Progenitor cell of endocrine pancreas (in vitro differentiated cells): ENCODE measurements at places on chromosomes 1 and 21.

DNA sequence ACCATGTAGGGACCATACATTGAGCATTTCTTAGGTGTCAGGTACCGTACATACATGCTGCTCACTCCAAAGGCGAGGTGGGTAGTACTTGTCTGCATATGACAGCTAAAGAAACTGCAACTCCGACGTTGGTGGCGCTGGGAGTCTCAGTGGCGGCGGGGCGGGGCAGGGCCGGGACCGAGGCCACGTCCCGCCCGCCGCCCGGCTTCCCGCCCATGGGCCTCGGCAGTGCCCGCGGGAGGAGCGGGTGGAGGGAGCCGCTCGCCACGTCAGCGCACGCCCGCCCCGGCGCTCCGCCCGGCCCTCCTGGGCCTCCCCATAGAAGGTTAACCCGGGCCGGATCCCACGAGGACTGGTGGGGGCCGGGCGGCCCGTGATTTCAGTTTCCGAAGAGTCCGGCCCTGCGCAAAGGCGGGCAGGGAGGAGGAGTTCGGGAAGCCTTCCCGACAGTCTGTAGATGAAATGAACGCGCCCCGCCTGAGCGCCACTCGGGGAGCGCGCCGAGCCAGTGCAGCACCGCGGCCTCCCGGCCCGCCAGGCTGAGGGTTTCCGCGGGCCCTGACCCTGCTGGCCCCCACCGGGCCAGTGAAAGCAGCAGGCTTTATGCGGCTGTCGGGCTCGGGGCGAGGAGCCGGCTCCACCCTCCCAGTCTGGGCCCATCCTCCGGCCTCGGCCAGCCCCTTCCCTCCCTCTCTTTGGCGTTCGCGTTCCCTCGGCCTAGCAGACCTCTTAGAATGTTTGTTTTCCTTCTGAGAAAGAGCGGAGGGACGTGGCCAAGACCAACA, 119.9 kb upstream of the JUN start:
- DNase-seq, result peak; percentile 44

DNA sequence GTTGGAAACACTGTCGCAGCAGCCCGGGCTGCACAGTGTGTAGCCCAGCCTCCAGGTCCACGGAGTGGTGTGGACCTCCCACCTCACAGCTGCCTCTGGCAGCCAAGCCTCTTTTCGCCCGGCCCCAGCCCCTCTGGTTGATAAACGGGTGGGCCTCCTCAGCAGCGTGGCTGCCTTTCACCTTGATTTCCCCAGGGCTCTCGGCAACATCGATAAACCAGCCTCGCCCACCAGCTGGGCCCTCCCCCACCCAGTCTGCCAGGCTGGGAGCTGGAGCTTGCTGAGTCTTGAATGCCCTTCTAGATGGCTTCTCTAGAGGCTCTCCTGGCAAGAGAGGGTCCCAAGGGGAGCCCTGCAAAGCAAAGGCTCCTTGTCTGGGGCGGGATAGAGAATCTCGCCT, 31.0 kb upstream of the LHX4 start:
- no peak for DNase-seq

DNA sequence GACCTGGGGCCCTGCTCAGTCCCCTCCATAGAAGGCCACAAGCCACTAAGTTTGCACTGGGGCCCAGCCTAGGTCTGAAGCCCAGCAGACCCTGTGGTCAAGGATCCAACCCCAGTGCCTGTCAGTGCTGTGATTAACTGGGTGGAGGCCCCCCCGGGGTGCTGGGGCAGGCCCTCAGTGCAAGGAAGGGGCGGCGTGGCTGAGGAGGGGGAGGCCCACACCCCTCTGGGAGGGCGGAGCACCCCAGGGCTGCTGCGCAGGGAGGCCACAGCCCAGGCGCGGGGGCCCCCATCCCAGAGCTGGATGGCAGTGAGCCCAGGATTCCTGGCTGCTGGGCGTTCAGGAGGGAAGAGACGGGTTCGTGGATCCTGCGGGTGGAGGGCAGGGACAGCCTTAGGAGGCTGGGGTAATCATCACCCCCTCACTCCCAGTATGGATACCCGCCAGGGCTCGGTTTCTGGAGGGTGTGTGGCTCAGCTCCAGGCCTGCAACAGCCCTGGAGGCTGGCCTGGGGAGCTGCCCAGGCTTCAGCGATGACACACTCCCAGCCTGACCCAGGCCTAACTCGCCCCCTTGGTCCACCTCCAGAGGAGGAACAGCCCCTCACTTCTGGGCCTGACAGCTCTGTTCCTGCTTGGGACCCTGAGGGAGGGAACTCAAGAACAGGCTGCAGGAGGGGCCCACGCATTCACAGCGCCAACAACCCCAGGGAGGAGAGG, 890 bp downstream of the GJC2 start:
- DNase-seq, result no peak

- DNase-seq, result peak; percentile 81
These were observed 54.1 kb upstream of the SAMD11 start for GRCh38 chr1:869499-870244.

GRCh38 chr1:59436637-59437036, 139.7 kb downstream of the FGGY start:
- DNase-seq, result no peak

DNA sequence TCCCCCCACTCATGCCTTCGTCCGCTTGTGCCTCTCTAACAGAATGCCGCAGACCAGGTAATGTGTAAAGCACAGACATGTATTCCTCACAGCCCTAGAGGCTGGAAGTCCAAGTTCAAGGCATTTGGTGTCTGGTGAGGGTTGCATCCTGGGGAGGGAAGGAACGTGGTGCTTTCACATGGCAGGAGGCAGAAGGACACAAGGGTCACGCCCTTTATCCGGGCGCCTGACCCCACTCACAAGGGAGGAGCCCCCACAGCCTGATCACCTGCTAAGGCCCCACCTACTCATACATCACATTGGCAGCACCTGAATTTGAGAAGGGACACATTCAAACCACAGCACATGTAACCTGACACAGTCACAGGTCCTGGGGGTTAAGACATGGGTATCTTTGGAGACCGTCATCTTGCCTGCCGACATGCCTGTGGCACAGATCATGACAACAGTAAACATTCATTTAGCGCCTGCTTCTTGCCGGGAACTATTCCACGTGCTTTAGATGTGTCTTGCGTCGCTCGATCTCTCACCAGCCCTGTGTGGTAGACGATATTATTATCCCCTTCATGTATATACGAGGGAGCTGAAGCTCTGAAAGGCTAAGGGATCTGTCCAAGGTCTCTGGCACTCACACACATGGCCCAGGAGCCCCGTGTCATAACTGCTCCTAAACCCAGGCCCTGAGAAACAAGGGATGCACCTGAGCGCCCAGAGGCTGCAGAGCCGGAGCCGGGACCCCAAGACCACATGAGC, 235.6 kb downstream of the NPHP4 start:
- DNase-seq, result no peak

GRCh38 chr1:192512426-192513162, 63.0 kb upstream of the RGS1 start:
- DNase-seq, result no peak

- no peak for DNase-seq
These were observed 26.2 kb downstream of the UMODL1 start for GRCh38 chr21:42097274-42097673.

DNA sequence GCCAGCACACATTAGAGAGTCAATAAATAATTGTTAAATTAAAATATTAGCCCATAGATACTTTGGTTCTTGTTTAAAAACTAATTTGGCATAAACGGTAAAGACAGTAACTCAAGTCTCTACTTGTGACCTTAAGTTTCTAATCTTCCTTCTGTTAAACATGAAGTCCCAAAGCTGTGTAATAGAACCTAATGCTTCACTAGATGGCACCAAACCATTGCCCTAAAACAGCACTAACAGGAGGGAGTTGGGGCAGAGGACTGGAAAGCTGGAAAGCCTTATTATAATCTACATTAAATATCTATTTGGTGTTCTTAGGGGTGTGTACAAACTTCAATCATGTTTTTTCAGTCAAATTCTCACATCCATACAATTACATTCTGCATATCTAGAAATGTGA, 176.7 kb downstream of the OLFM3 start:
- DNase-seq, result peak; percentile 12

- no peak for DNase-seq
These were observed 68.9 kb downstream of the CCDC185 start for GRCh38 chr1:223462047-223462630.

DNA sequence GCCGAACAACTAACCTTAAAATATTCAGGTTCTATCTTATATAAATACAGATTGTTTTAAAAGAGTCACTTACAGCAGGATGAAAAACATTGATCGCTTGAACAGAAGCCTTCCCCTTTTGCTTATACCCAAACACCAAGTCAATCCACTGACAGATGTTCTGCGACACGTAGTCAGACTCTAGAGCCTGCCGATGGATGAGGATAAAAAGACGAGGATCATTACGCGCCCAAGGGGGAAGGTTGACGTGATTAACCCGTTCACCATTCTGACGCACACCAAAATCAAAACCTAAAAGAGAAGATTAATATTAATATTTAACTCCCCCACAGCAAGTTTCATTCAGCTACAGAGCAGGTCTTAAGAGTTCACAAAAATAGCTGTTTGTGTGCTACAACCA, 59.4 kb upstream of the GNG4 start:
- no peak for DNase-seq

GRCh38 chr1:104406728-104407127, 657.0 kb downstream of the AMY1C start:
- DNase-seq, result no peak

DNA sequence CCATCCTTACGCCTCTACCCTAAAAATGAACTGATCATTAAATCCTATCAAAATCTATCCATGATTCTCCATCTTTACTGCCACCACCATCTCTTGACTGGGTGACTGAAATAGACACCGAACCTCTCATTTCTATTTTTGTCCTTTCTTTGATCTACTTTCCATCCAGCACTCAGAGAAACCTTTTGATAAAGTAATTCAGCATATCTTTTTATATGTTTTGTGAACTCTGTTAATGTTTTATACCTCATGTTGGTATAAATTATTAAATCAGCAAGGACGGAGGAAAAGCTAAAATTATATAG, 13.0 kb downstream of the PCNX2 start:
- no peak for DNase-seq

DNA sequence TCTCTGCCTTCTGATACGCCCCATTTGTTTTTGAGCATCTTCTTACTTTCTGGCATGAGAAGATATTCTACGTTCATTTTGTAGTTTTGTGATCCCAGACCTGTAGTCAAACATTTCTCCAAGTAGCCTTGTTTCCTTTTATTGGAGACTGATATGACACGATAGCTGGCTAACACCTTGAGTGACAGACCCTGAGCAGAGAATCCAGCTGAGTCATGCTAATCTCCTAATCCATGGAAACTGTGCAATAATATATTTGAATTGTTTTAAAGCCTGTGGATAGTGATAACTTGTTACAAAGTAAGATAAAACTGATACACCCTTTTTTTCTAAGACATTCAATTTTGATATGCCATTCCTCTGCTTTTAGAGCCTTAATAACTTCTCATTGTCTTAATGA, 1.2 kb upstream of the IFI44L start:
- DNase-seq, result no peak

DNA sequence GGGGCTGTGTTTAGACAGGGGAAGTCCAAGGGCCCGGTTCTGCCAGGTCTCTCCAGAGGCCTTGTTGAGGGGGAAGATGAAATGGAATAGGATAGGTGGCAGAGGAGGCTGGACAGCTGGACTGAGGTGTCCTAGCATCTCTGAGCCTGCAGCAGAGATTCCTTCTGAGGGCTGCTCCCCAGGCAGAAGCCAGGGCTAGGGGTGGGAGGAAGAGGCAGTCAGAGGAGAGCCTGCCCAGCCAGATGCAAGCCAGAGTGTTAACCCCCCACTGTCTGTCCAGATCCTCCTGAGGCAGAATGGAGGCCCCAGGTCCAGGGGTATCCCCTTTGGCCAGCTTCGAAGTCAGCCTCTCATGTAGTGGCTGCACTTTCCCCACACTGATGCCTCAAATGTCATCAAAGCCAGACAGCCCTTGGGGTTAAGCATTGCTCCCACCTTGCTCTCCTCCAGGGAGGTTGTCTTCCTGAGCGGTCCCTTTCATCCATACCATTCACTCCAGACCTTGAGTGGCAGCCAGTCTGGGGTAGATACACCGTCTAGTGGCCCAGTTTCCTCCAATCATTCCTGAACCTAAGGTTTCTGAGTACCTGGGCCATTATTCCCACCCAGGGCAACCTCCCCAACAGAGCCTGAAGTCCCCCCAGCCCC, 1.7 kb downstream of the CSF1 start:
- DNase-seq, result no peak

GRCh38 chr21:27132266-27132665, 165.4 kb upstream of the ADAMTS5 start:
- DNase-seq, result no peak
